ENCODE measurements at places on chromosomes 1 and 21.

DNA sequence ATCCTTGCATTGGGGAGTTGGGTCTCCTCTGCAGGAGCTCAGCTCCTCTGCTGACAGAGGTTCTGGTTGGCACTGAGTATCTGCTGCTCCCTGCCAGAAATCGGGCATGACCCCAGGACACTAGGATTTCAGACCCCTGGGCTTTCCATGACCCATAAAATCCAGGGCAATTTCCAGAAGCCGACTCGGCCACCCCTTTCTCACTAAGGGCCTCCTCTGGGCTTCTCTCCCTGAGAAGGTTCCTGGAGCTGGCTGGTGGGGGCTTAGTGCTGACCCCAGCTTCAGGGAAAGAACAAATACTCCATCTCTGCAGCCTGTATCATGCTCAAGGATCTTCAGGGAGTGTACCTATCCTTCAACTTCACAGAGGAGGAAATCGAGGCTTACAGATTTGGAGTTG lies 603.4 kb downstream of the PTPRU start:
- no peak for DNase-seq

DNA sequence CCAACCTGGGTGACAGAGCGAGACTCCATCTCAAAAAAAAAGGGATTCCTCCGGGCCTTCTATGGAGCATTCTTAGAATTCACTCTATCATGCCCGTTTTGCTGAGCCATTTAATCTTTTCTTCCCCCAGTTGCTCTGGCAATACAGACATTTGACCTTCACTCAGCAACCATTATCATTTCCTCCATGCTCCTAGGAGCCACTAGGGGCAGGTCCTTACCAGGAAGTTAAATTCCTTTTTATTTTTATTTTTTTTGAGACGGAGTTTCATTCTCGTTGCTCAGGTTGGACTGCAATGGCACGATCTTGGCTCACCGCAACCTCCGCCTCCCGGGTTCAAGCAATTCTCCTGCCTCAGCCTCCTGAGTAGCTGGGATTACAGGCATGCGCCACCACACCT lies 9.7 kb upstream of the CGN start:
- DNase-seq, result no peak

DNA sequence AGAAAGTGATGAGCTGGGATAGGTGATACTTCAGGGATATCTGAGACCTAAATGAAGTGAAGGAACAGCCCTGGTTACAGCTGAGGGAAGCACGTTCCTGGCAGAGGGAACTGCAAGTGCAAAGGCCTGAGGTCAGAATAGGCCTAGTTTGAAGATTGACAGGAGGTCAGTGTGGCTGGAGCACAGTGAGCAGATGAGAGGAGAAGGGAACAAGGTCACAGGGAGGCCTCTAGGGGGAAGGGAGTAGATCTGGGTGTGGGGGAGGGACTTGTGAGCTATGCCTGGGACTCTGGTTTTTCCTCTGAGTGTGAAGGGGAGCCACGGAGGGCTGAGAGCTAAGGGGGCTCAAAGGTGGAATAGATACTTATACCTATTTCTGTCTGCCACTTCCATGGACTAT lies 736.4 kb downstream of the MATN1 start:
- DNase-seq, result no peak

GRCh38 chr1:201706109-201706508 lies 122.8 kb upstream of the IPO9 start:
- DNase-seq, result no peak

DNA sequence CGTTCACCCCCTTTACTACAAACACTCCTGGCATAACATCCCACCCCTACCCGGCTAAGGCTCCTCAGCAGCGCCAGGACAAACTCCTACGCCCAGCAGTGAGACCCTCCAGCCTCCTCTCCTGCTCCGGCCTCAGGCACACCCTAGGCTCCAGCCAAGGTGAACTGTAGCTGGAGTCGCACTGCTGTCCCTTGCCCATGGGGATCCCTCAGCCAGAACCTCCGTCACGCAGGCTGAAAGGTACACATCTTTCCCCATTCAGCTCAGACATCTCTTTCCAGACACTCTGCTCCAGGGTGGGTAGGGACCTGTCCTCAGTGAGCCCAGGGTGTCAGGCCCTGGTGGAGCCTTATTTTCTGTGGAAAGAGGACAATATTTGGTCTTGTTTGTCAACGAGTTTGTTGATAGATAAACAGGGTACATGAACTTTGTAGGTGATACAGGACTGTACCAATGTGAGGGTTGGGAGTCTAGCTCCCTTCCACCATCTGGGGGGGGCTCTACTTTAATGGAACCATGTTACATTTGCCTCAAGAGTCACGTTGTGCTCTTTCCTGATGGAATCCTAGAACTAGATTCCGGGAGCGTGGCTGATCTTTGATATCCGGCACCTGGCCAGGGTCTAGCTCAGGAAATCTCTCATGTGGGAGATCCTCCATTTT lies 56.5 kb upstream of the SSBP3 start:
- DNase-seq, result no peak

- DNase-seq, result no peak
Observed at GRCh38 chr1:42013881-42014470, 95.3 kb upstream of the HIVEP3 start.

- peak; percentile 75 for DNase-seq
Observed at GRCh38 chr1:44237721-44238457, 24.6 kb downstream of the DMAP1 start.

- DNase-seq, result no peak
Observed at GRCh38 chr1:180057883-180058396, 96.7 kb upstream of the QSOX1 start.

GRCh38 chr1:115506924-115507589 lies 134.7 kb upstream of the VANGL1 start:
- peak; percentile 60 for DNase-seq

- DNase-seq, result no peak
Observed at GRCh38 chr1:185920602-185921001, 186.4 kb downstream of the HMCN1 start.

DNA sequence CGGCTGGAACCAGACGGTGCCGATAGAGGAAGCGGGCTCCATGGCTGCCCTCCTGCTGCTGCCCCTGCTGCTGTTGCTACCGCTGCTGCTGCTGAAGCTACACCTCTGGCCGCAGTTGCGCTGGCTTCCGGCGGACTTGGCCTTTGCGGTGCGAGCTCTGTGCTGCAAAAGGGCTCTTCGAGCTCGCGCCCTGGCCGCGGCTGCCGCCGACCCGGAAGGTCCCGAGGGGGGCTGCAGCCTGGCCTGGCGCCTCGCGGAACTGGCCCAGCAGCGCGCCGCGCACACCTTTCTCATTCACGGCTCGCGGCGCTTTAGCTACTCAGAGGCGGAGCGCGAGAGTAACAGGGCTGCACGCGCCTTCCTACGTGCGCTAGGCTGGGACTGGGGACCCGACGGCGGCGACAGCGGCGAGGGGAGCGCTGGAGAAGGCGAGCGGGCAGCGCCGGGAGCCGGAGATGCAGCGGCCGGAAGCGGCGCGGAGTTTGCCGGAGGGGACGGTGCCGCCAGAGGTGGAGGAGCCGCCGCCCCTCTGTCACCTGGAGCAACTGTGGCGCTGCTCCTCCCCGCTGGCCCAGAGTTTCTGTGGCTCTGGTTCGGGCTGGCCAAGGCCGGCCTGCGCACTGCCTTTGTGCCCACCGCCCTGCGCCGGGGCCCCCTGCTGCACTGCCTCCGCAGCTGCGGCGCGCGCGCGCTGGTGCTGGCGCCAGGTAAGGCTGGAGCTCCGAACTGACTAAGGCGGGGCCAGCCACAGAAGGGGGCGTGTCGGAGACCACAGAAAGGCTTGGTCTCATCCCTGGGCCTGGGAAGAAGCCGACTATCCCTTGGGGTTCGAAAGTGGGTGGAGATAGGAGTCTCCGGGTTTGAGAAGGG lies 486 bp downstream of the SLC27A3 start:
- DNase-seq, result peak; percentile 74

GRCh38 chr1:173860065-173860464 lies 7.7 kb downstream of the GAS5 start:
- no peak for DNase-seq
